Brain pericyte (primary cell): ENCODE measurements at places on chromosomes 2 and 18.

GRCh38 chr2:220036431-220036830, 409.0 kb downstream of the SLC4A3 start:
- no peak for DNase-seq

GRCh38 chr18:25019931-25020330, 332.0 kb downstream of the ZNF521 start:
- DNase-seq: no peak

GRCh38 chr2:190537765-190538164, 3.2 kb upstream of the NEMP2 start:
- DNase-seq: no peak

GRCh38 chr2:12352889-12353288, 363.8 kb upstream of the TRIB2 start:
- peak; percentile 58 for DNase-seq

- no peak for DNase-seq
Measured at GRCh38 chr2:192000196-192000980, 153.5 kb upstream of the CAVIN2 start.
